CD4-positive, alpha-beta T cell treated with Interleukin-4 for 4 hours (primary cell): ENCODE measurements at places on chromosomes 4 and X.

DNA sequence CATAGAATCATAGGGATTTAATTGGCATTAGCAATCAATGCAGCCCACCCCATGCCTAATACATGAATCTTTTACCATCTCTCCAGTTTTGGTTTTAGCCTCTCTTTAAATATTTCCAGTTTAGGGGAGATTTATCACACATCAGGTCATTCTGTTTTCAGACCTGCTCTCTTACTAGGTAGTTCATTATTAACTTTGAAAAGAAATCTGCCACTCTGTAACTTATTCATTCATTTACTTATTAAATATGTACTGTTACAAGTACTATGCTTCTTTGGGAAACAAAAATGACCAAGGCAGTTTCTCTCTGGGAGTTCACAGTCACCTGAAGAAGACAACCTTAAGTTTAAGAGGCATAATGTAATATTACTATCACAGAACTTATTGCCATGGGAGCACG, 62.1 kb downstream of the USO1 start:
- DNase-seq = no peak

GRCh38 chrX:17531500-17531899, 156.5 kb downstream of the NHS start:
- no peak for DNase-seq

- DNase-seq = peak; percentile 64
These were observed 86.6 kb downstream of the ZNF330 start for GRCh38 chr4:141307241-141307689.

GRCh38 chr4:8326206-8326605, 56.7 kb downstream of the HTRA3 start:
- no peak for DNase-seq

- no peak for DNase-seq
These were observed 40.5 kb downstream of the RRAGB start for GRCh38 chrX:55758033-55758432.

DNA sequence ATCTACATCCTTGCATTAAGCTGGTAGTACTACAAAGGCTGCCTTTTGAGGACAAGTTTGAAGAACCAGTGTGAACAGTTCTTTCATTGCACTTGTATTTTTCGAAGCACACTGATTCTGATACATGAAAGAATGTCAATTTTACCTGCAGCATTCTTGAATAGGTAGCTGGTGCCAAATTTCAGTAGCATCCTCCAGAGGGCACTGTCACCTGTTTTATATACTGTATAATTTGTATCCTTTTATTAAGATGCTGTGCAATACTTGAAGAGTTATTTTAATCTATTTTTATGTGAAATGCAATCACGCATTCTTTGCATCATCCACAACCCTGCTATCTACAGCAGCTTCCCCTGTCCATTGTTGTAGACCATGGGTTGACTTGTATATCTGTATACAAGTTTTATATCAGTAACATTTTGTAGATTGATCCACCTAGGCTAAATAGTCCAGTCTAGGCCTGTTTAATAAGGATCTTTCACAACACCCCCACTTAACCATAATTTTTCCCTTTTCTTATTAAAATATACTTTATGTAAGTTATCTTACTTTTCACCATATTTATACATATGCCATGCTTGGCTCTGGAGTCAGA, 325.7 kb downstream of the PCDH7 start:
- no peak for DNase-seq

DNA sequence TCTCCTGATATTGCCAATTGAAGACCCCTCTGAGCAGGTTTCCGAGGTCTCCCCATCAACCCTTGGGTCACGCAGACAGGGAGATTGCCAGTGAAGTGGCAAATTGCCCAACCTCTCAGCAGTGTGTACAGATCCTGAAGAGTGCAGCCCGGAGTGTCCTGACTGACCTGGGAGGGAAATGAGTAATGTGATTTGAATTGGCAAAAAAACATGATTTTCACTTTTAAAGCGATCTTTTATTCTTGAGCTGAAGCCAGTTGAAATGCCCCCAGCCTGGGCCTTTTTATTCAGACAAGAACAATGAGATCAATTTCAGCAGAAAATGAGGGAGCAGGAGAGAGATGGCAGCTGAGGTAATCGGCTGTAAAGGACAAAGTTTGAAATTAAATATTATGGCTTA, 401.8 kb downstream of the RAPGEF2 start:
- no peak for DNase-seq

GRCh38 chr4:57094832-57095223, 15.4 kb downstream of the IGFBP7 start:
- no peak for DNase-seq

- no peak for DNase-seq
These were observed 583 bp downstream of the GABRE start for GRCh38 chrX:151973851-151974335.

DNA sequence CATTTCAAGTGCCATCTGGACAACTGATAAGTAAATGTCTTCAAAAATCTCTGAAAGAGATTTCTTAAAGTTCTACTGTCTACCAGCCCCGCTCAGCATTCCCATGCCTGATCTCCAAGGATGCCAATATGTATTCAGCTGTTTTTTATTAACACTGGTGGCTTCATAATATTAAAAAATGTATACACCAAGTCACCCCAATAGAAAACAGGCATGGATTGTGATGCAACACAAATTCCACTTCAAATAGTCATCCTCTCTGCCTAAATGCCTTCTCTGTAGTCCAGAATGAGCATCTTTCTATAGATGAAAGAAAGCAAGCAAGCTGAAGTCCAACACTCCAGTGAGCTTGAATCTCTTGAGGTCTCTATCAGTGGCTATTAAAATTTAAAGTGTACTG, 152.2 kb upstream of the PPARGC1A start:
- no peak for DNase-seq

DNA sequence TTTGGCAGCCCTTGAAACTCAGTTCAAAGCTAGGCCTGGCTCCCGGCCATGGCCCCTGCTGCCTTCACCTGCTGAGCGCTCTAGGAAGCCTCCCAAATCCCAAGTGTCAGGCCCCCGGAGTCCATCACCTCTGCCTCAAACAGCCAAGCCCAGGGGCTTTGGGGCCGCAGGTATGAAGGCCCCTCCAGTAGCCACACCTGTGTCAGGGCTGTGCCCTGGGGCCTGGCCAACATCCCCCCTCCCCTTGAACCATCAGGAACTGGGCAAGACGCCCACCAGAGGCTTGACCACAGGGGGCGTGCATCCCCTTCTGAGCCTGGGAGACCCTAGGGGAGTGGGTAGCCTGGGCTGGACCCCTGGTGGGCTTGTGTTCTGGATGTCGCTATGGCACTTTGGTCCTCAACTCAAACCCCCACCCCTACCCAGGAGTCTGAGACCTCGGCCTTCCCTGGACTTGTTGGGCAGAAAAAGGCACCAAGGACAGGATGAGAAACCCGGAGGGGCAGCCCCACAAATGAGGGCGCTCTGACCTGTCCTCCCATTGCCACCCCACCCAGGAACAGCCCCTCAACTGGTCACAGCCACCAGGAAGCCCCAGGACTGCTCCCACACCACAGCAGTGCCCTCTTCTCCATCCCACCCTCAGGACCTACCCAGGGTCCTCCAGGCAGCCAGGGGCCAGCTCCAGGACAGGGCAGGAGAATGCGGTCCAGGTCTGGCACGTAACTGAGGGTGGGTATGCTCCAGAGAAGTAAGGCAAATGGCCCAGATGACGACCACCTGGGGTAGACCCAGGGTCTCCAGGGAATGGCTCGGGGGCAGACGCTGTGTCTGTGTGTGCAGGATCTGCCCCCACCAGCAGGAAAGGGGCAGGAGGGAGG, 4.2 kb upstream of the SLBP start:
- DNase-seq = no peak

DNA sequence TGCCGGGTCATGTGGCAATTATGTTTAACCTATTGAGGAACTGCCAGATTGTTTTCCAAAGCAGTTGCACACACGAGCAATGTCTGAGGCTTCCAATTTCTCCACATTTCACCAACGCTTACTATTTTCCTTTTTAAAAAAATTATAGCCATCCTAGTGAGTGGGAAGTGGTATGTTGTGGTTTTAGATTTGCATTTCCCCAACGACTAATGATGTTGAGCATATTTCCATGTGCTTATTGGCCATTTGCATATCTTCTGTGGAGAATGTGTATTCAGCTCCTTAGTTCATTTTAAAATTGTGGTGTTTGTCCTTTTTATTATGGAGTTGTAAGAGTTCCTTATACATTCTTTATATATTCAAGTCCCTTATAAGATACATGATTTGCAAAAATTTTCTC, 60.2 kb downstream of the MTMR1 start:
- DNase-seq = no peak

GRCh38 chr4:15336410-15337167, 91.2 kb upstream of the C1QTNF7 start:
- no peak for DNase-seq

GRCh38 chr4:30722359-30723200, 2.4 kb downstream of the PCDH7 start:
- no peak for DNase-seq

GRCh38 chrX:151679798-151680402, 15.4 kb upstream of the PRRG3 start:
- no peak for DNase-seq

DNA sequence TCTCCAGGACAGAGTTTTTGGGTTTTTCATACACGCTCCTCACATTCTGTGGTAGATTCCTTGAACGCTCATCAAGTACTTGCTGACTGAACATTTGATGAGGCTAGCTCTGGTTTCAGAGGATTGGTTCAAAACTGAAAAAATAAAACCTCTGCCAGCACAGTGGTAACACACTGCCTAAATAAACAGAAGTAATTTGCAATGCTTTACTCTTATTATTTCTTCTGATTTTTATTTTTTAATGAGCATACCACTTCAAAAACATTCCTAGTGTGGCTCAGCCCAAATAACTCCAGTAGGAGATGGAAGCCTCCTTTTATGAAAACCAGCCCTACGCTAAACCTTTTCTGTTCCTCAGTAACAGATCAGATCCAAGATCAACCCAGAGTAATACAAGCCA, 72.0 kb upstream of the INTU start:
- no peak for DNase-seq

DNA sequence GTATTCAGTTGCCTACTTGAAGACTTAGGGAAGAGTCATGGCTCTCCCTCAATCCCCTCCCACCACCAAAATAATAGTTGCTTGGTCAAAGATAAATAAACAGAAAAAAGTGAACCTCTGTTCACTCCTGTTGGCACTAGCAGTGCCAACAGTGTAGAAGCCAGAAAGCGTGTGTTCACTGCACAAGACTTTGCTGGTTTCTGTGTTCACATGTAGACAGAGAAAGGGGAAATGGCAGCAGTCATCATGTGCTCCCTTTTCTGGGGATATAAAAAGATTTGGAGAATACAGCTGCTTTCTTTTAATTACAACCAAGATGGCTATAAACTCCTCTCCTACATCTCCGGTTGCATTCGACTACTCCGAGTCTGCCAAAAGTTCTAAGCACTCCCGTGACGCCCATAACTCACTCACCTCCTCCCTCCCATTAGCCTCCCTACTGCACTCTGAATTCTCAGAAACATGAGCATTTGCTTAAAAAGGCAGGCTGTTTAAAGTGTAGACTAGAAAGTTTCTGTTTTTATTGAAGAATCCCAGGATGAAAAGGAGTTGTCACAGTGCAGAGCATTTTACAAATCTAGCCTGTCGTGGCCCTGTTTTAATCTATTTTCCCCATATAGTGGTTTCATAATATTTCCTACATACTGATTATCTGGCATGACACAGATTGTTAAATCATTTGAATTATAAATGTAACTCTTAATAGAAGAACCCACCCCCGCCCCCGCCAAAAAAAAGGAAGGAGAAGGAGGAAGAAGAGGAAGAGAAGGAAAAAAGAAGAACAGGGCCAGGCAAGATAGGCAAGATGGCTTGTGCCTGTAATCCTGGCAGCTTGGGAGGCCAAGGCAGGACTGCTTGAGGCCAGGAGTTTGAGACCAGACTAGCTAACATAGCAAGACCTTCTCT, 16.7 kb downstream of the LGI2 start:
- no peak for DNase-seq

- DNase-seq = no peak
These were observed 763 bp upstream of the PRRG1 start for GRCh38 chrX:37348231-37348970.

GRCh38 chr4:150402871-150403272, 179.1 kb upstream of the MAB21L2 start:
- DNase-seq = no peak

DNA sequence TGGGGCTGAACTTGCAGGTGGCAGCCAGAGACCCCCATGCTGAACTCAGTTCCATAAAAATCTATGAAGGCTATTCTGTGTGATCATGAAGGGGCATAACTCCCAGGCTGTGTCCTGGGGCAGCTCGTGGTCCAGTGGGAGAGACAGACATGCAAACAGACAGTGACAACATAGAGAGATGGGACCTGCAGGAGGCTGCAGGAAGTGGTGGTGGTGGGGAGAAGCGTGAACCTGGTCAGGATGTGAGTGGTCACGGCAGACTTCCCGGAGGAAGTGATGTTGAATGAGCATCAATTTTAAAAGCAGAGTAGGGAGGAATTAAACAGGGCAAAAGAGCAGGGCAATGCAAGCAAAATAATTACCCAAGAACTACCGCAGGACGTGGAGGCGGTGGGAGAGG, 23.2 kb upstream of the SORCS2 start:
- DNase-seq = no peak

GRCh38 chrX:116289592-116289991, 119.0 kb downstream of the AGTR2 start:
- no peak for DNase-seq

DNA sequence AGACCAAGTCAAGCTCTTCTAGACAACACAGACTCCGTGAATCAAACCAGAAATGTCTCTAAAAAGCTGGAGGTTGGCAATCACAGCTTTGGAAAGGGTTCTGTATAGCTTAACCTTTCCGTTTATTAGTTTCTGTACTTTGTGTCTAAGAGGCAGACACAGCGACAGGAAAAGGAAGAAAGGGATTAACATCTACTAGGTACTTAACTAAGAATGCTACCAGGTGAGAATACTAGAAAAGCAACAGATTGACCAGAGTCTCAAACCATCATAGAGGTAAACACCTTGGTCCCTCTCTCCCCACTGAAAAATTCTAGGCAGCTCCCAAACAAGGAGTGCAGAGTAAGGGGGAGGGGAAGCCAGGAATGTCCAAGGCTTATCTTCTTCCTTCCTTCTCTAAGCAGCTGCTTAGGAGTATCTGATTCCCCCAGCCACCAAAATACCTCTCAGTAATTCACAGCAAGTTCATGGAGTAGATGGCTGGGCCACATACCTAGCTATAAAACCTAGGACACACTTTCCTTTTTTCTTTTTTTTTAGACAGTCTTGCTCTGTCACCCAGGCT, 80.8 kb downstream of the APBB2 start:
- no peak for DNase-seq

DNA sequence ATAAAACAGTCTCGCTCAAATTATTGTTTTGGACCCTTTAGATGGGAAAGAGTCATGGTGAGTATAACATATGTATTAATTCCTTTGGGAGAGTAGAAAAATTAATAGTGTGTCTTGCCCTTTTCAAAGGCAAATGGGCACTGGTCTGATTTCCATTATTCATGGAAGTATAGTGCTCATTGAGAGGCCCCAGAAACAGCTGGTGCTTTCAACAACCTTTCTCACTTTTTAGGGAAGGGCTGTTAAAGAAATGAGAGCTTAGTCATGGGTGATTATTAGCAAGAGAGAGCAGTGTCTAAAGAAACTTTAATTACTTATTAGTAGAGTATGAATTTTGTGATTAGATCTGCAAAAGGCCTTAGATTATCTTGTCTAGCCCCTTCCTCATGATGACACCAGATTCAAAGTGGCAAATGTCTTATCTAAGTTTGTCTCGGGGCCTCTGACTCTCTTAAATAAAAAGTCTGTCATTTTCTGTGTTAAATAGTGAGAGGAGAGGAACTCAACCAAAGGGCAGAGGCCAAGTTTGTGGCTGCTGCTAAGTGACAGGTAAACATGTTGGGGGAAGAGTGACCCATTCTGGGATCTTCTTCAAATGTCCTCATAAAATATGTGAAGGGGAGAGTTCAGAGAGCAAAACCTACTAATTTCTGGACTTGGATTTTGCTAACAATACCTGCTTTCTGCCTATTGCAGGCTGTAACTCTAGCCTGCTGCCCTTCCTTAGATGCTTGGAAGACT, 110.6 kb downstream of the REPS2 start:
- DNase-seq = no peak
